NCI-H1105 (cell line): ENCODE measurements at places on chromosomes 12 and 14.
A peak's percentile ranks its signal among the peaks of the same experiment; 100 is the strongest.

DNA sequence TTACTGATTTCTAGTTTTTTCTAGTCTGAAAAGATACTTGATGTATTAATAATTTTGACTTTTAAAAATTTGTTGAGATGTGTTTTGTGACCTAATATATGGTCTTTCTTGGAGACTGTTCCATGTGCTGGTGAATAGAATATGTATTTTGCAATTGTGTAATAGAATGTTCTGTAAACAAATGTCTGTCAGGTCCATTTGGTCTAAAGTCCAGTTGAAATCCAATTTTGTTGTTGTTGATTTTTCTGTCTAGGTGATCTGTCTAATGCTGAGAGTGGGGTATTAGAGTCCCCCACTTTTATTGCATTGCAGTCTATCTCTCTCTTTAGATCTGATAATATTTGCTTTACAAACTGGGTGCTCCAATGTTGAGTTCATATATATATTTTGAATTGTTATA is 175.8 kb downstream of the RPAP3 start:
- DNase-seq: no peak

GRCh38 chr14:87131879-87132278 is 861.1 kb downstream of the GALC start:
- DNase-seq: peak; percentile 46

- DNase-seq: peak; percentile 88
These were observed 29.1 kb upstream of the ADIPOR2 start for GRCh38 chr12:1661553-1662335.

- DNase-seq: no peak
These were observed 137.8 kb upstream of the GSC start for GRCh38 chr14:94907626-94908261.

DNA sequence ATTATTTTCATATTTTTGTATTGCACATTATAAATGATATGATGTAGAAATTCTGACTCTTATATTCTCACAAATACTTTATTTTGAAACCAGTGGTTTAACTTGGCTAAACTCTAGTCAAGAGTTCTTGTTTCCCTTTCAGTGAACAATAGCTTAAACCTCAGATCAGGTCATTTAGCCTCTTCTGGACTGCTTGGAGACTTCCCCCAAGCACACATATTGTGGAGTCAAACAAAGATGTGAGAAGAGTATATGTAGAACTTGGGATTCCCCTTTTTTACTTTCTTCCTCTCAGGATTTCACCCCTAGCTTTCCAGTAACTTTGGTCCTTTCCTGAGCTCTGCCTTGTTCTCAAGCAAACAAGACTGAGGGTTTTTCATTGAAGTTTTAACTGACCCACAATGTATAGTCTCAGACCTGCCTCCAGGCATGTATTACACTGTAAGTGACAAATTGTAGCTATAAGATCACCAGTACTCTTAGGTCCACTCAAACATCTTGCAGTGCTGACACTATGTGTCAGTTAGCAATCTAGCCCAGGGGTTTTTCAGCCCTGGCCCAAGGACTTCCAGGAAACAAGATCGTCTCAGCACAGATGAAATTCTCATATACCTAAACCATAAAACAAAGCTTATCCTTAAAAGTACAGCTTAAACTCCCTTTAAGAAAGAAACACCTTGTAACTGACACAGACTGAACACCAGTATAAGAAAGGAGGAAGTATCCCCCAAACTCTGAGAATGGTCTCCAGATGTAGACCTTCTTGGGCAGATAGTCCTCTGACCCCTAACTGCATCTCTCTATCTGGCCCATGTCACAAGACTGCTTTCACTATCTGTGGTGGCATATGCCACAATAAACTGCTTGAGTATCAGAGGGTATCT is 98.6 kb downstream of the SLC6A15 start:
- DNase-seq: no peak

DNA sequence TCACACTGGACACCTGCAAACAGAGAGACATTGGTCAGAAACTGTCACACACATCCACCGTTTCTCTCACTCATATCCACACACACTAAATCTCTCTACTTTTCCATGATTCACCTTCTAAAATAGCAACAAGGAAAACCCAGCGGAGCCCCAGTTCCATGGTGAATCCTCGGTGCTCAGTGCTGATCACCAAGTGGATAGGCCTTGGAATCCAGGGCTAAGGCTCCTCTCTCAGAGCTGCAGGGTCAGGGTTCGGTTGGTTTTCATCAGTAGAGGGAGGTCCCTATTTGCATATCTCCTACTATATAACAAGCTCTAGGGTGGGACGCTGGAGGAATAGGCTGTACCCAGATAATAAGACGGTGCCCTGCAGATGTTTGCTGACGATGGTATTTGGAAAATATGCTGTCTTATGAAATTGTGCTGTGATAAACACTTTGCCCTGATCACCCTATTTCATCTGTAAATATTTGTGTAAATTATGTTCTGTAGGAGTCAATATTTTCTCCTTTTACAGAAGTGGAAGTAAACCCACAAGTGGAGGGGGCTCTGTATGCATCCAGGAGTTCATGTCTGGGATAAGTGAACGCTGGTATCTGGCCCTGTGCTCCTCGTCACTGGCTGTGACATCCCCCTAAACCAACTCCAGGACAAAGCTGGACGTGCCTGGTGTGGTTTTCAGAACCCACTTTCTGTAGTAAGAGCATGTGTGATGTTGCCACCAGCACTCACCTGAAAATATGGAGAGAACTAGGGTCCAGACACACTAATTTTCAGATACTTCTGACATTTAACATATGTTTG is 709.2 kb downstream of the TMEM121 start:
- DNase-seq: no peak
